ENCODE measurements at places on chromosomes 5 and 9.

DNA sequence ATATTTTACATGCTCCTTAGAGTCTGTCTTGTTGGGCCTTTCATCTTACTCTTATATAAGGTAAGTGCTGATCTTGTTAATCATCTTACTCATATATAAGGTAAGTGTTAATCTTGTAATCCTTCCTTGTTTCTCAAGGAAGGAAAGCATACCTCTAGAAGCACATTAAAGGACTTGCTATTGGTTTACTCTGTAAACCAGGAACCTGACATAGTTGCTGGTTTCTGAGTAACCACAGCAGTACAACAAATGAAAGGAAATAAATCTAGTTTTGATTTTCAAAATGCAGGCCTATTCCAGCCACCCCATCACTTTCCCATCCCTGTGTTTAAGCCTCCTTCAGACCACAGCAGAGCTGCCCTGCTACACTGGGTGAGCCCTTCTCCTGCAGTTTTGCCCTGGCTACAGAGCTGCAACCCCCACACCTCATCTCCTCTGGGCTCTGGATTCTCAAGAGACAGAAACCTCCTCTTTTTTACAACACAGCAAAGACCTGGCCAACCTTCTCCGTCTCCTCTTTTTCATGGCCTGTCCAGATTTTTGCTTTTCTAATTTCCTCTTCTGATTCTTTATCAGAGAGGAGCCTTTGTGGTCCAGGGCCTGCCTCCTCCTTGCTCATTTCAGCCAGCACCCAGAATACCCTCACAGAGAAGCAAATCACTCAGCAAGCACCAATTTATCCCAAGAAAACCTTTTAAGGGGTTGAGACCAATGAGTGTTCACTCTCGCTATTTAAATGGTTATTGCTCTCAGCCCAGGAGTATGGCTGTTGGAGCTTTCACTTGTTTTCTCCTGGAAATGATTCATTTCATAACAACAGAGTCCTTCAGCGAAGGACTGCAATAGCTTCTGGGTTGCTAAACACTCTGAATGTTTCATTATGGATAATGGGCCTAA, 103.2 kb downstream of the FSTL4 start:
- DNase-seq = no peak

GRCh38 chr5:32339878-32340277, 27.1 kb upstream of the MTMR12 start:
- no peak for DNase-seq

- DNase-seq = no peak
These were observed 115.3 kb upstream of the SPIN1 start for GRCh38 chr9:88272986-88273385.

- DNase-seq = no peak
These were observed 468.2 kb upstream of the MEF2C start for GRCh38 chr5:89351222-89351621.
